ENCODE measurements at places on chromosomes 7 and 10.

- peak; percentile 91 for DNase-seq
Observed at GRCh38 chr7:23546897-23547572, 15.3 kb upstream of the TRA2A start.

GRCh38 chr7:68929781-68930261 lies 668.5 kb upstream of the AUTS2 start:
- no peak for DNase-seq

GRCh38 chr10:131891929-131892805 lies 8.6 kb upstream of the PPP2R2D start:
- no peak for DNase-seq

DNA sequence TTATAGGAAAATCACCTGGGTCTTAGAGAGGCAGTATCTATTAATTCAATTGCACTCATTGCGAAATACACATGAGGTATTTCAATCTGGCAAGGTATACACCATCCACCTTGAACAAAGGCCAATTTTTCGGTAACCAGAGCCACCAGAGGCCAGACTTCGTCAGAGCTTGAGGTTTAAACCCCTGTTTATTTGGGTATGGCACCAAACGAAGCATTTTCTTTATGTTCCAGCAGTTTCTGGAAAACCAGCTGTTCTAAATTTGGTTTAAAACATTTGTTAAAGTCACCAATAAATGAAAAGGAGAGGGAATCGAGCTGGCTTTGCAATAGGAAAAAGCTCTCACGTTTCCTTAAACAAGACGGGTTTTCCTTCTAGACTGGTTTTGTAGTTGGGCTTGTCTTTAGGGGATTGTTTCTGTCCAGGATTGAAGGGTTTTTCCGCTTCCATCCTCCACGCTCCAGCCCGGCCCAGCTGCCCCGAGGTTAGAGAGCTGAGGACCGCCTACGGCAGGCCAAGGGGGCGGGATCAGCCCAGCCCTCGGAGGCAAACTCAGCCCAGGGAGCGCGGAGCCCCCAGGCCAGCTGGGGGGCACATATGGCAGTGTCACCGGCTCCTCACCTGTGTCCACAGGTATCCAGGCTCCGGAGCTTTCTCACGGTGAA lies 539.4 kb upstream of the MGMT start:
- DNase-seq = no peak

- no peak for DNase-seq
Observed at GRCh38 chr7:36448781-36449379, 59.2 kb downstream of the ANLN start.

DNA sequence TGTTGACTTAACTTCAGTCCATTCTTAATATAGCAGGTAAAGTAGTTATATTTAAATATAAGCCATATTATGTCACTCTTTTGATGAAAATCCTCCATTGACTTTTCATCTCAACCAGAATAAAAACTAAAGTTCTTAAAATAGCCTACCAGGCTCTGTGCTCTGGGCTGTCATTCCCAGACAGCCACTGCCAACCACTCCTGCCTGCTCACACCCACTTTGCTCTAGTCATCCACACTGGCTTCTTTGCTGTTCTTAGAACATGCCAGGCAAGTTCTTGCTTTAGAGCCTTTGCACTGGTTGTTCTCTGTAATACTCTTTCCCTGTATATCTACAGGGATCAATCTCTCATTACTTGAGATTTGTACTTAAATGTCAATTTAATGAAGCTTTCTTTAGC lies 80.6 kb downstream of the ZEB1 start:
- no peak for DNase-seq

- no peak for DNase-seq
Observed at GRCh38 chr7:47366960-47367359, 215.0 kb downstream of the TNS3 start.

- no peak for DNase-seq
Observed at GRCh38 chr10:1543596-1543995, 193.7 kb downstream of the ADARB2 start.

- peak; percentile 61 for DNase-seq
Observed at GRCh38 chr7:24971333-24972165, 8.4 kb downstream of the OSBPL3 start.

DNA sequence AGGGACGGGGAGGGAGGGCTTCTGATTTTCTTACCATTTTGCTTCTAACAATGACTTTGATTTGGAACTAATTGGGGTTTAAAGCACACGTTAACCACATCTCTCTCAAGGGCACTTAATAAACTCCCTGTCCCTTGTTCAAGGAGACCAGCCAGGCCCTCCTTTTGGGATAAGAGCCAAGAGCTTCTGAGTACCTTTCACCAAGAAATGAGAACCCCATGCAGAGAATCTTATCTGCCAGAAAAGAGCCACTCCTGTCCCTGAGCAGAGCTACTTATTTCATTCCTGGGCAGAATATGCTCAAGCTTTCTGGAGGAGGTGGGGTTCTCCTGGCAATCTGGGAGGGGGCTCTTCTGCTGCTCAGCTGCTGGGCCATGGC lies 574.6 kb downstream of the GALNT17 start:
- DNase-seq = no peak

DNA sequence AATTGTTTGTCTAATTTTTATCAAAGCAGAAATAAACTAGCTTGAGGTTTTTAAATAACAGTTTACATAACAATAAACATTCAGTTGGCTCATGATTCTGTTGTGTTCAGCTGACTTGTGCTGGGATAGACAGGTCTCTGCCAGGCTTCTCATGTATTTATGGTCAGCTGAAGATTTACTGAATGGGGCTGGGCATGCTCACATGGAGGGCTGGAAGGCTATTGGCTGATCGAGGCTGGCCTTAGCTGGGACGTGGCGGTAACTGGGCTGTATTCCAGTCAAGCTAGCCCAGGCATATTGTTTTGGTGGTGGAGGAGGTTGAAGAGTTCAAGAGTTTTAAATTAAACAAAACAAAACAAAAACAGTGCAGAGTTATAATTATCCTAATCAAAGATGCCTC lies 251.0 kb upstream of the MTPN start:
- DNase-seq = no peak

GRCh38 chr7:131038153-131038552 lies 289.5 kb upstream of the MKLN1 start:
- DNase-seq = no peak

- no peak for DNase-seq
Observed at GRCh38 chr7:55192723-55193122, 172.4 kb upstream of the LANCL2 start.

Data from suppressor macrophage (primary cell).